CD4-positive, alpha-beta T cell treated with Interleukin-12 subunit alpha and Interleukin-12 subunit beta, for 1 hour (primary cell): ENCODE measurements at places on chromosomes 3 and 15.

- no peak for DNase-seq
These were observed 109.3 kb upstream of the FOXB1 start for GRCh38 chr15:59894835-59895234.

GRCh38 chr3:65720989-65721737, 317.6 kb downstream of the MAGI1 start:
- no peak for DNase-seq

DNA sequence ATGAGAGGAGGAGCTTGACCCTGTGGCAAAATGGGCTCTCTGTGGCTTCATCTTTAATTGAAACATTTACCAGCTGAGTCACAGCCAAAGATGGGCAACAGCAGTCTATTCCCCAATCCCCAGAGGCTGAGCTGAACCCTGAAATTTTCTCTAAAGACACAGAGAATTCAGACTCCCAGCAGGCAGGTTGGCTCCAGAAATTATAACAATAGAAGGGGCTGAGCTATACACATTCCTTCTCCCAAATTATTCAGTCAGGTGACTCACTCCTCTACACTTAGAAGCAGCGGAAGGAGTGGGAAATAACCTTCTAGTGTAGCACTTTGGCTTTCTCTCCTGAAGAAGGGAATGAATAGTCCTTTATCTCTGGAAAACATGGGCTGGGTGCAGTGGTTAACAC, 264.3 kb upstream of the ARHGEF26 start:
- DNase-seq = no peak

GRCh38 chr15:87268675-87269074, 987.9 kb downstream of the NTRK3 start:
- no peak for DNase-seq

DNA sequence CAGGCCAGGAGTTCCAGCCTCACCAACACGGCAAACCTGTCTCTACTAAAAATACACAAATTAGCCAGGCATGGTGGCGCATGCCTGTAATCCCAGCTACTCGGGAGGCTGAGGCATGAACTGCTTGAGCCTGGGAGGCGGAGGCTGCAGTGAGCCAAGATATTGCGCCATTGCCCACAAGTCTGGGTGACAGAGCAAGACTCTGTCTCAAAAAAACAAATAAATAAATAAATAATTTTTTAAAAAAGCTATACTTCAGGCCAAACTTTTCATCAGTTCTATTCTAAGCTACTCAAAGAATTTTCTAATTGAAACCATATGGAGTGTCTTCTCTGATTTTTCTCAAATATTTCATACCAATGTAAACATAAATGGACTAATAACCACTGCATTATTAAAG, 43.5 kb downstream of the PHC3 start:
- DNase-seq = no peak

DNA sequence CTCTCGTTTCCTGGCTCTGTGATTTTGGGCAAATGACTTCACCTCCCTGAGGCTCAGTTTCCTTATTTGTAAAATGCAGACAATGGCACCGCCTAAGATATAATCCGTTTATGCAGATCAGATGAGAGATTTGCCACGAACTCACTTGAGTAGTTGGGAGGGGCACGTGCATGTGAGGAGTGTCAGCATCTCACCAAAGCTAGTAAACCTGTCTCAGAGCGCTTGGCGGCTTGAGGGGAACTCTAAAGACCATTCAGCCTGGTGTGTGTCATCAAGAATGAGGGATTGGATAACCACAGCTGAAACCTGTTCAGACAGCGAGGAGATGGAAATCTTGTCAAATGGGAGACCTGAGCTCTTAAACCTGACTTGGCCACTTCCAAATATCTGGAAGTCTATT, 48.7 kb downstream of the BDH1 start:
- no peak for DNase-seq

DNA sequence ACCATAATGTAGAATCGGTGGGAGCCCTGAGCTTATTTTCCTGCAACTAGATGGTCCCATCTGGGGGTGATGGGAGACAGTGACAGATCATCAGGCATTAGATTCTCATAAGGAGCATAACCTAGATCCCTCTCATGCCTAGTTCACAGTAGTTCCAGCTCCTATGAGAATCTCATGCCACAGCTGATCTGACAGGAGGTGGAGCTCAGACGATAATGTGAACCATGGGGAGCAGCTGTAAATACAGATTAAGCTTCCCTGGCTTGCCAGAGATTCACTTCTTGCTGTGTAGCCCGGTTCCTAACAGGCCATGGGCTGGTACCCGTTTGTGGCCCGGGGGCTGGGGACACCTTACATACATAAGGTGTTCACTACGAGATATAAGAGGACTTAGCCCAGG, 67.5 kb upstream of the LRRFIP2 start:
- no peak for DNase-seq

DNA sequence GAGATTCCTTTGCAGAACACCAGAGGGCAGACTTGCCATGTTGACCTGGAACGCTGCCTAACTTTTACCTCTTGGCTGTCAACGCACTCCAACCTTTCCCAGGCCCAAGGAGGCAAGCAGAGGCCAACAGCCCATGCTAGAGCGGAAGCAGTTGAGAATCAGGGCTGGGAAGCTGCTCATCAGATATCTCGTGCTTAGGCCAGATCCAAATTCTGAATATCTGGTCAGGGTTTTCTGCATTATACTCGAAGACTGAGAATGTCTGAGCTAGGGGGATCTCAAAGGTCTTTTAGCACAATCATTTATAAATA, 2.5 kb downstream of the XIRP1 start:
- DNase-seq = peak; percentile 74

- DNase-seq = no peak
These were observed 2.8 kb downstream of the ACTL6A start for GRCh38 chr3:179565496-179565895.

GRCh38 chr15:81126892-81127291, 7.2 kb upstream of the CFAP161 start:
- no peak for DNase-seq

- no peak for DNase-seq
These were observed 166.2 kb downstream of the WNT5A start for GRCh38 chr3:55320928-55321327.

DNA sequence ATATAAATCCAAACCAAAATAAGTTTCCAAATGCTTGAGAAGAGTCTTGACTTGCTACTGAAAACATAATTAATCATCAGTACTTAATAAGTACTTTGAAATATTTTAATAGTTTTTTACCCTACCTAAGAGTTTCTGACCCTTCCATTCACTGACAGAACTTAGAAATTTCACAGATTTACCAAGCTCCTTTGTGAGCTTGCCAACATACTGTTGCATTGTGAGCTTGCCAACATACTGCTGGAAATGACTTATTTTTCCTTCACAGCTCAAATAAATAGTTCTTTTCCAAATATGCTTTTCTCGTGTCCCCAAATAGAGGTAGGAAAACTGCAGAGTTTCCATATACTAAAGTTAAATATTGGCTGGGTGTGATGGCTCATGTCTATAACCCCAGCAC, 9.6 kb upstream of the AADAC start:
- no peak for DNase-seq

- no peak for DNase-seq
These were observed 1.2 kb upstream of the USF3 start for GRCh38 chr3:113697500-113698090.

DNA sequence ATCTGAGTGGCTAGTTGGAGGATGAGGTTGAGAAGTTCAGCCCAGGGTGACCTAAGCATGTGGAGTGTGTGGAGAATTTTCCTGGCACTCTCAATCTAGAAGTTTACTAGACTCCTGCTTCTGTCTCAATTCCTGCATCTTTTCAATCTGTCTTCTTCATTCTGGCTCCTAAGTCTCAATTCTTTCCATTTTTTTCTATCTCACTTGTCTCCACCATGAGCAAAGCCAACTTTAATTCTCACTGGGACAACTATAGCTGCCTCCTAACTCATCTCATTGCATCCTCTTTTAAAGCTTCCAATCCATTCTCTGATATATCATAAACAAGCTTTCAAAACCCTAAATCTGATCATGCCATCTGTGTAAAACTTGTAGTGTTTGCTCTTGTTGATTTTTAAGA, 569.3 kb downstream of the NAALADL2 start:
- no peak for DNase-seq

DNA sequence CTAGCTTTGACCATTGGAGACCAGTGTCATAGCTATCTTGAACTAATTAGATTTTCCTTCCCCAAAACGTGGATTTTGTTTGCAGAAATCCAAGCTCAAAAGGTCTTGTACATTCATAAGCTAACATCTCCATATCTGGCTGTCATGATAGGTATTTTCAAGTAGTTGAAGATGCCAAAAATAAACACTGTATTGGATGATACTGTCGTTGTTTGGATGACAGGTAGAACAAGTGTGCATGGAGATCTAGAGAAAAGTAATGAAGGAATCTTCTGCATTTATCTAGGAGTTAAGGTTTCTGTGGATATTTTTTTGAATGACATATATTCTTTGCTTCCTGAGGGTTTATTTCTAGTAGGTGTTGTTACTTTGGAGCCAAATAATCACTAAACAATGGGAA, 1696.1 kb downstream of the SI start:
- no peak for DNase-seq

DNA sequence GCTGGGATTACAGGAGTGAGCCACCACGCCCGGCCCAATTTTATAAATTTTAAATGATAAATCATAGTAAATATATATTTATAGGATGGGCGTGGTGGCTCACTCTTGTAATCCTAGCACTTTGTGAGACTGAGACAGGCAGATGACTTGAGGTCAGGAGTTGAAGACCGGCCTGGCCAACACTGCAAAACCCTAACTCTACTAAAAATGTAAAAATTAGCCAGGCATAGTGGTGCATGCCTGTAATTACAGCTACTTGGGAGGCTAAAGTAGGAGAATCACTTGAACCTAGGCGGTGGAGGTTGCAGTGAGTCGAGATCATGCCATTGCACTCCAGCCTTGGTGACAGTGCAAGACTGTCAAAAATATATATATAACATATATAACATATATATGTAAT, 26.4 kb downstream of the MFN1 start:
- no peak for DNase-seq

- DNase-seq = no peak
These were observed 32.0 kb downstream of the APBA2 start for GRCh38 chr15:28917791-28918140.

GRCh38 chr3:5503136-5503535, 315.6 kb downstream of the EDEM1 start:
- DNase-seq = no peak

GRCh38 chr3:134376786-134377426, 2.7 kb upstream of the AMOTL2 start:
- DNase-seq = no peak
